Stimulated activated CD4-positive, alpha-beta T cell treated with anti-CD3 and anti-CD28 coated beads, Interleukin-15, amount 100 ng/mL, for 1 hour (primary cell): ENCODE measurements at places on chromosomes 7 and 10.

DNA sequence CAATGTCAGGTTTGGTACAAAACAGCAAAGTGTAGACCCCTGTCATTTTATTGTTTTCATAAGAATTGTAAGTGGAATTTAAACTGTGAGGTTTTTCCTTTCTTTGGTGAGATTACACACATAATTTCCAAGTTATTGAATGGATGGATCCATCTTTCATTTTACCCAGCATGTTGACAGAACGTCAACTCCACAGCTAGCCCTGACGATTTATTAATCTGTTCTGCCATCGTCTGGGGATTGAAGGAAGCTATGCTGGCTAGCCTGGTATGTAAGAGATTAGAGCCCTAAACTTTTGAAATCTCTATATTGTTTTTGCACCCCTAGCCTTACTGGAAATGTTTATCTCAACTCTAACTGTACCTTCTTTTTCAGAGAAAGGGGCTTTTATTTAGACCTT lies 8.6 kb downstream of the WNT16 start:
- no peak for DNase-seq

GRCh38 chr7:22651534-22652243 lies 75.3 kb upstream of the IL6 start:
- DNase-seq: no peak

DNA sequence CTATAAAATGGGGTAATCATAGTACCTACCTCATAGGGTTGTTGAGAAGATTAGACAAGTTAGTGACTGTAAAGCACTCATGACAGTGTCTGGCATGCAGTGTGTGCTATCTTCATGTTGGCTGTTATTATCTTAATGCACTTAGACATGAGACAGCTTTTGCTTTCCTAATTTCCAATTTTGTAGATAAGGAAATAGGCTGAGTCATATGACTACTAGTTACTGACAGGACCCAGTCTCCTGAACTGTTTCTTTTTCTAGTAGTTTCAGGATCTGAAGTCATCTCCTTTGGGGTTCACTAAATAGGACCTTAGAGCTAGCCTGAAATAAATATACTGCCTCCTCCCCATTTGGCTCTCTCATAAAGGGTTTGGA lies 74.2 kb downstream of the SNX10 start:
- DNase-seq: no peak

- no peak for DNase-seq
Measured at GRCh38 chr10:75189266-75190096, 21.1 kb upstream of the VDAC2 start.

- DNase-seq: no peak
Measured at GRCh38 chr7:137546671-137547070, 203.1 kb upstream of the PTN start.

GRCh38 chr7:35691827-35692307 lies 3.1 kb downstream of the HERPUD2 start:
- DNase-seq: no peak

DNA sequence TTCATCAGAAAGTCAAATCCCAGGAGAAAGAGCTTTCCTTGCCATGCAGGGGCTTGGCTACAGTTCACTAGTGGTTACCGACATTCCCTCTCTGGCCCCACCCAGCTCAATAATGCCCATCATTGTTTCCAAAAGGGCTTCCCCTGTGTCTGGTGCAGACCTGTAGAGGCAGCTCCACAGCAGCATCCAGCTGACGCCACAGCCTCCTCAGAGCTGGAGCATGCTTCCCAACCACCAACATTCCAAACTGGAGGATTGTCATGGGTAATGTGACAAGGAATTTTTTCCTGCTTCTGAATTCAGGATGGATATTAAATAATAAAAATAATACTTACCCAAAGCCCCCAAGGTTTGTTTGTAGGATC lies 77.4 kb downstream of the ZNF365 start:
- DNase-seq: no peak

- DNase-seq: no peak
Measured at GRCh38 chr7:27944643-27945042, 204.7 kb downstream of the TAX1BP1 start.

- DNase-seq: no peak
Measured at GRCh38 chr10:128808921-128809440, 658.1 kb upstream of the MGMT start.

DNA sequence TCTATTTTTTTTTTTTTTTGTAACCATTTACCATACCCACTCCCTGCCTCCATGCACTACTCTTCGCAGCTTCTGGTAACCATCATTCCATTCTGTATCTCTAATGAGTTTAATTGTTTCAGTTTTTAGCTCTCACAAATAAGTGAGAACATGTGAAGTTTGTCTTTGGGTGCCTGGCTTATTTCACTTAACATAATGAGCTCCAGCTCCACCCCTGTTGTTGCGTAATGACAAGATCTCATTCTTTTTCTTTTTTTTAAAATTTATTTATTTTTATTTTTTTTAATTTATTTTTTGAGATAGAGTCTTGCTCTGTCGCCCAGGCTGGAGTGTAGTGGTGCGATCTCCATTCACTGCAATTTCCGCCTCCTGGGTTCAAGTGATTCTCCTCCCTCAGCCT lies 142.3 kb upstream of the PCLO start:
- no peak for DNase-seq

DNA sequence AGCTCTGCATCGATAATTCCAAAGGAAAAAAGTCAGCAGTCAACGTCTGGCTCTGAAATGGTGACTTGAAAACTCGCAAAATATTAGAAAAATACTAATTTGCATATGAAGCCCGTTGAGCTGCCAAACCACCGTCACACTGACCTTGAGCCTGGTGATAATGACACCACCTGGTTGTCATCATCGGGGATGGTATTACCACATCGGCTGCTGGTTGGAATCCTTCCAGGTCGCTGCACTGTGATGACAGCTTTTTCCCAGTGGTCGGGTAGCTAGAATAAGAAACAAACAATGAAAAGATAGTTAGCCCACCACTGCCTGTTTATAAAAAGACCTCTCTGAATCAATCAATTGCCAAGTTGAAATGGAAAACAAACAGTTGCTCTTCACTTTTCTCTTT lies 41.6 kb downstream of the LAMB1 start:
- no peak for DNase-seq

DNA sequence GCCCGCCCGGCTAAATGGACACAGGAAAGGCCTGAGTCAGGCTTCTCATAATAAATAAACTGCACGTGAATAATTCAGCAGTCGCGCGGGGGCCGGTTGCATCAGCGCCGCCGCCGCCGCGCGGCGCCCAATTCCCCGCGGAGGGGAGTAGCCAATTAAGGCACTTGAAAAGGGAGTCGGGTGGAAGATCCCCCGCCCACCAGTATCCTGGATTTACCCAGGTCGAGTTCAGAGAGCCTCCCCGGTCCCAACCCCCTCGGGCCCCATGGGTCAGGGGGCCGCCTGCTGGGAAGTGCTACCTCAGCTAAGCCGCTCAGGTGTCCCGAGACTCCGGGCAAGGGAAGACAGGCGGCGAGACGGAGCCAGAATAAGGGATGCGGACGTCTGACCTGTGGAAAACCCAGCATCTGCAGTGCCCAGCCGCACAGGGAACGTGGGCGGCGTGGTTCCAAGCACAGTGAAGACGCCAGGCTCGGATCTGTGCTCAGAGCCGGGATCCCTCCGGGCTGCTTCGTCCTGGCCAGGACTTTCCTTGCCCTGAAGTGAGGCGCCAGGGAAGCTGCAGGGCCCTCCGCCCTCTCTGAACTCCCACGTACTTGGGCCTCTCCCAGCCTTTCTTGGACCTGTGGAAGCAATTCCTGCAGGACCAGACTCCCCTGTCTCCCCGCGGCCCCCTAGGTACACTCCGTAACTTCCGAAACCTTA lies 7.3 kb upstream of the LBX1 start:
- DNase-seq: no peak

GRCh38 chr7:142802301-142802700 lies 31.5 kb downstream of the PRSS2 start:
- no peak for DNase-seq

- DNase-seq: no peak
Measured at GRCh38 chr7:6628045-6628444, 9.1 kb upstream of the ZNF316 start.

DNA sequence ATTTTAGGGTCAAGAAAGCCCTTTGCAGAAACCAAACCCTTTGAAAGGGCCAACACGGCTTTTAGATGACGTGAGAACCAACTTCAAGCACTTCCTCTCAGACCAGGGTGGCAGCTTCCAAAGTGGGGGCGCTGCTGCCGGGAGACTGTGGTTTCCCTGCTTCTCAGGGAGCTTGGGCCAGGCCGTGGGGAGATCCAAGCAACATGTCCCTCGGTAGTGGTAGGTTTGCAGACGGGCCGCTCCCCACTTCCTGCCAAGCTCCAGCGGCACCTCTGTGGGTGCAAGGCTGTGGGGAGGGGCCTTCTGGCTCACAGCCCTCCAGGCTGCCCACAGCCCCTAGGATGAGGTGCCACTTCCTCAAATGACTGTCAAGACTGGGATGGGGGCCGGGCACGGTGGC lies 132.4 kb downstream of the FAM53B start:
- DNase-seq: no peak

DNA sequence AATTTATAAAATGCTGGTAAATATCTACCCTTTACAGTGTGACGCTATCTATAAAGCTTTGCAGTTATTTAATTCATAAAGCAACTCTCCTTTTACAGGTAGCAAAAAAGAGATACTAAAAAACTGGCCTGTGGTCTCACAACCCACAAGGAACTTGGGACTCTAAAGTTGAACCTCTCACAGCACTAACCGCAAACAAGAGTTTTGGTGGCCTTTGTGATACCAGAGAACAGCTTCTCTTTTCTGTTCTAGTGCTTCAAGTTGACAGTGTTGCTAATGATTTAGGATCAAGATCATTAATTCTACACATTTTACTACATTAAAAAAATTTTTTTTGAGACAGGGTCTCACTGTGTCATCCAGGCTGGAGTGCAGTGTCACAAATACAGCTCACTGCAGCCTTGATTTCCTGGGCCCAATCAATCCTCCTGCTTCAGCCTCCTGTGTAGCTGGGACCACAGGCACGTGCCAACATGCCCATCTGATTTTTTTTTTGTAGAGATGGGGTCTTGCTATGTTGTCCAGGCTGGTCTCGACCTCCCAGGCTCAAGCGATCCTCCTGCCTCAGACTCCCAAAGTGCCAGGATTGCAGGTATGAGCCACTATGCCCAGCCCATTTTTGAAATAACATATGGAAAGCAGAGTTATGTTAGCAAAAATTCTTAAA lies 56.0 kb upstream of the ST8SIA6 start:
- no peak for DNase-seq

DNA sequence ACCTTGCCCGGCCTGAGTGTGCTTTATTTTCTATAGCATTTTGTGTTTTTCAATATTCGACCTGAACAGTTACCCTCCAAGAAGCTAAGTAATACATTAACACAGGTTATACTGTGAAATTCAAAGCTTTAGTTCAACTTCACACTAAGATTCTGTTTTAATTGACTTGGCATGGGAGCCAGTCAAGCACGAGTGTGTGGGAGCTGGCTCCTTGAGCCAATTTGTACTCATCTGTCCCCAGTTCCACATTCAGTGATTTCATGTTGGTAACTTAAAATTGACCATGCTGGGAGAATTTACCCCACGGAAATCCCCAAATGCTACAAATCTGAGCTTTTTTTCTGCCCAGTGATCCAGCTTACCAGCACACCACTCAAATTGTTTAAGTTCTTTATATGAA lies 20.3 kb downstream of the TSPAN12 start:
- DNase-seq: no peak

DNA sequence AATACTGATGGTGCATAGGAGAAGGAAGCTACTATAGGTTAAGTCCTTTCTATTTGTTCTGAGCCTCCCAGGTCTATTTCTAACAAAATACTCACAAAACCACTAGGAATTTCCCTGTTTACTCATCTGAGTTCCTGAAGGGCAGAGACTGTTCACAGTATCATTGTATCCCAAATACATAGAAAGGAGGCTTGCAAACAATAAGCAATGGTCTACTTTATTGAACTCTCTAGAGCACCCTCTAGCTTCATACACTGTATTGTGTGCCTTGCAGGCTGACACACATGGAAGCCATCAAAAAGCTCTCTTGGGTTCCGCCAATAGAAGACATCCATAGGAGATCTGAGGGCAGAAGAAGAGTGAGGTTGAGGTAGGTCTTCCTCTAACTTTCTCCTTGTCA lies 826.1 kb downstream of the GRM8 start:
- DNase-seq: no peak

- DNase-seq: no peak
Measured at GRCh38 chr7:590731-591551, 71.3 kb upstream of the PDGFA start.

DNA sequence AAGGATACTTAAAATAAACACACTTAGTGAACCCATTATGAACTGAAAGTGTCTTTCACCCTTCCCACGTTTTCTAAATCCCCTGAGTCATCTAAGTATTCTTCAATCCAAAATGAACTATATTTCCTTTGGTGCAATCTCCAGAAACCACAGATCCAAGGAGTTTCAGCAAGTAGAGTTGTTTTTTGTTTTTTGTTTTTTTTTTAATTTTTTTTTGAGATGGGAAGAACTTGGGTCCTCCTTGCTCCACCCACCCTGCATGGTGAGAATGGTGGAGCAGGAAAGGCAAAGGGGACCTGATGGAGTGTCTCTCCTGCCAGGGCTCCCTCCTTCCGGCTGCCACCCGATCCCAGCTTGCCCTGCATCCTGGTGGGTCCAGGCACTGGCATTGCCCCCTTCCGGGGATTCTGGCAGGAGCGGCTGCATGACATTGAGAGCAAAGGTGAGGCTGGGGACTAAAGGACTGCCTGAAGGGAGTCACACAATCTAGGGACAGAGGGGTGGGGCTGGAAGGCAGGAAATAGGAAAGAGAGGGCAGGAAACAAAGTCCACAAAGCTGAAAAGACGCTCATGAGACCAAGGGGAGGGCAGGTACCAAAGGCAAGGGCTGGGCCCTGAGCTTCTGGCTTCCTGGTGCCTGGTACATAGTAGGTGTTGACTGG lies 12.1 kb downstream of the ATG9B start:
- DNase-seq: no peak

- DNase-seq: no peak
Measured at GRCh38 chr7:29033584-29033983, 75.5 kb upstream of the TRIL start.

GRCh38 chr10:93393211-93393610 lies 88.9 kb downstream of the MYOF start:
- no peak for DNase-seq

DNA sequence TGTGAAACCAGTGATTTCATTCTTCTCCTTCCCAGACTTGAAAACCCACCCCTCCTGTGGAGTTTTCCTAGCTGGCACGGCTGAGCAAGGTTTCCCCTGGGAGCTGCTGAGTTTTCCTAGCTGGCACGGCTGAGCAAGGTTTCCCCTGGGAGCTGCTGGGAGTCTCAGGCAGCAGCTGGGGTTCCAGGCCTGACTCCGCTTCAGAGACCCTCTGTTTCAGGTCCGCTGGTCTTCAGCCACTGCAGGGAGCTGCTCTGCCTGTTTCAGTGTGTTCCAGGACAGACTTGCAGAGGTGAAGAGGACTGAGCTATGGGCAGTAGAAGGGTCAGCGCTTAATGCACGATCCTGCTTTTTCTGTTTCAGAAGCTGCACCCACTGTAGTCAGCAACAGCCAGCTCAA lies 104.9 kb downstream of the XRCC2 start:
- no peak for DNase-seq

GRCh38 chr10:131231965-131232541 lies 79.5 kb downstream of the TCERG1L start:
- DNase-seq: no peak
